ENCODE measurements at places on chromosomes 5 and 9.

- no peak for DNase-seq
These were observed 589.8 kb upstream of the GRAMD2B start for GRCh38 chr5:125833398-125833797.

- DNase-seq, result no peak
These were observed 898.0 kb upstream of the C9orf72 start for GRCh38 chr9:28471261-28471660.

GRCh38 chr9:124098141-124098905 lies 86.8 kb downstream of the LHX2 start:
- DNase-seq, result no peak

DNA sequence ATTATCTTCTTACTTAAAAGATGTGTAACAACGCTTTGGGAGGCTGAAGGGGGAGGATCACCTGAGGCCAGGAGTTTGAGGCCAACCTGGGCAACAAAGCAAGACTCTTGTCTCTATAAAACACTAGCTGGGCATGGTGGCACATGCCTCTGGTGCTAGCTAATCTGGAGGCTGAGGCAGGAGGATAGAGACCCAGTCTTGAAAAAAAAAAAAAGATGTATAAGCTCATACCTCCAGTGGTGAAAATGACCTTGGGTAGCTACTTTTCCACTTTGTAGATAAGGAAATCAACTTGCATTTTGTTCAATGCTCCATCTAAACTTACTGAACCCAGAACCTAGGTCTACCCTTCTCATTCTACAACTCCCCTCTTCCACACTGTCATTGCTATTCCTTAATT lies 16.6 kb downstream of the ARRDC3 start:
- no peak for DNase-seq

DNA sequence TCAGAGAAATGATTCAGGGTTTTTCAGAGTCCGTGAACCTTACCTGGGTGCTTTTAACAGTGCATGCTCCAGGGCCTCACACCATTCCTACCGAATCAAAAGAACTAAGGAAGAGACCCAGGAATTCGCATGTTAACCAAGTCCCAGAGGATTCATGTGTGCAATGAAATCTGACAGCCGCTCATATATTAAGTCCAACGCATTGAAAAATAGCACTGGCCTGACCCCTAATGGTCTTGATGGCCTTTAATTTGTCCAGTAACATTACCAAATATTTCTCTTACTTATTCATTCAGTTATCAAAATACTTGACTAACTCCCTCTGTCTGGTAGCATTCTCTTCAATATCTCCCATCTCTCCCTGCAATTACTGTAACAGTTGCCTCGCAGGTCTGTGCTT lies 55.0 kb upstream of the MARCHF11 start:
- no peak for DNase-seq

GRCh38 chr5:104045987-104046386 lies 483.4 kb upstream of the NUDT12 start:
- no peak for DNase-seq

DNA sequence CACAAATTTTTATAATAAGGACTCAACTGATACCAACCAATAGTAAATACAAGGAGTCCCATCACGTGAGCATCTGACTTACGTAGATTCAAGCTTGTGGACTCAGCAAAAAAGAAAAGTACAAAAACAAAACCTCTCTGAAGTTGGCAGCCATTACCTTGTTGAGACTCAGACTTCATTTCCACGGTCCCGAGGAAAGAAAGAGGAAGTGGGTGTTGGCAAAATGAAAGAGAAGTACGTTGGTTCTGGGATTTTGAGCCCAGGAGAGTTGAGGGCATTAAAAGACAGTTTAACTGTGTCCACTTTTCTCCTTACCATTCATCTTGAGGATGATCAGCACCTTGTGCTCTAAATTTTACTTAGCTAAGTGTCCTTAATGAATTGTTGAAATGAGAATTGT lies 26.7 kb downstream of the NCBP1 start:
- no peak for DNase-seq

DNA sequence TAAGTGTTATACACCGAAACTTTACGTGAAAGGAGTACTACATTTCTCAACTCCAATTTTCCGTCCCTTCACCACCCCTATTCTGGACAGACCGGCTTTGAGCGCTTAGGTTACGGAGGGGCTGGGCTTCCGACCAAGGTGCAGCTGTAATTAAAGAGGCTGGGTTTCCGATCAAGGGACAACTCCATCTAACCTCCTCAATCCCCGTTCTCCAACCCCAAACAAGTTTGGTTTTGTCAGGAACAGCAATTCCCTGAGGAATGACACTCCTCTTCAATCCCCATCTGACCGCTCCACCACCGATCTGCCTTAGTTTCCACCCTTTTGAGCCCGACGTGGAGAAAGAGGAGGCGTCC lies 577 bp downstream of the TUT7 start:
- DNase-seq, result no peak

DNA sequence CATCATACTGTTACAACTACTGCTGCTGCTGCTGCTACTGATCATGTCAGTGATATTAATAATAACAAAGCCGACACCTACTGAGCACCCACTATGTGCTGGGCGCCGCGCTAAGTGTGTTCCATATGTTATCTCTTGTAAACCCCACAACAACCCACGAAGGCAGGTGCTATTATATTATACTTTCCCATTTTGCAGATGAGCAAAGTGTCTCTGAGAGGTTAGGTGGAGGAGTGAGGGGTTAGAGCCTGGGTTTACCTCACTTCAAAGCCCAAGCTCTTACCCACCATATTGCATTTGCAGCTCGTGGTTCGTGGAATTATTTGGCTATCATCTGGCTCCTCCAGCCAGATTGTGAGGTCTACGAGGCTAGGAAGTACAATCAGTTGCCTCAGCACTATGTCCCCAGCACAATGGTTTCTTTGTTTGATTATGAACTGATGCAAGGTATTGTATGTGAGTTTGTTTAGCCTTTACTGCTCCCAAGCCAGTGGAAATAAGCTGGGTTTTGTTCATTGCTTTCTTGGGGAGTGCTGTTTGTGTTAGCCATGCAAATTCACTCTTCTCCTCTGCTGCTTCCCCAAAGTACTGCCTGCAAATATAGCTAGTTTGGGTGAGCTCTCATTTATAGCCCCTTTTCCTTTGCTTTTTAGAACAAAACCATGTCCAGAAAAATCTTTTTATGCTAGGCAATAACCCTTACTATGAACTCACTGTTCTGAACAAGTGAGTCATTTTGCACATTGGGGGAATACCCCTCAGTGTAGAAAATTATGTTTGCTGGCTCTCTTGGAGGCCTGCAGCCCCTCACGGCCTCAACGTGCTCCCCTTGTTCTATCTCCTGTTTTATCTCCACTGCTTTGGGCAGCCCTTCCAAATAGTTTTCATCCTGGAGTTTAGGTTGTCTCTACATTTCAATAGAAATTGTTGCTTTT lies 47.9 kb downstream of the ALG2 start:
- DNase-seq, result no peak

DNA sequence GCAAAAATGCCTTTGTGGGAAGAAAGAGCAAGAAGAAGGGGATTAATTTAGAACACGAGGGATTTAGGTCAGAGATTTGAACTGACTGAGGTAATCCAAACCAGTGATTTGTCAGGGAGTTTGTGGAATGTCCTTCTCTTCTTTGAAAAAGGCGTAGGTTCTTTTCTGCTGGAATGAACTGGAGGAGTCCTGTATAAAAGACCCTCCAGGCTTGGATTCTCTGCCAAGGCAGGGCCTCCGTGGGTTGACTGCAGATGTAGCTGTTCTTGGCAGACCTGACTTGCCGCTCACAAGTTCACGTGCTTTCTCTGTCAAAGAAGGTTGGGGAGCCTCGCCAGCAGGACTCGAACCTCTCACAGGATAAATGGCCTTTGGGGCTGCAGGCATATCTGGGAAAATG lies 62.8 kb upstream of the STC2 start:
- no peak for DNase-seq

DNA sequence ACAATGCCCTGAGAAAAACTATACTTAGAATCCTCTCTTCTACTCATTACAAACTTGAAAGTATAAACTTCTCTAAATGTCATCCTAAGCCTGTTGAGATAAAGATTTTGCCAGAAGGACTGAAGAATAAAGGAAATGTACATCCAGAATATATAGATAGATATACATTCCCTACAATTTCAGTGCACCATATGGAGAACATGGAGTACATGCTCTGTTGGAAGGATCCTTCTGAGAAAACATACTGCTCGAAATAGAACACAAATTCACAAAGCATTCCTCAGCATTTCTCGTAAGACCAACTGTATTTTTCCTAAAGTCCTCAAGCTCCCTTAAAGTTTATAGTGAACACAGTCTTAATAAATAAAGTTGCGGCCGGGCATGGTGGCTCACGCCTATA lies 69.7 kb upstream of the RASA1 start:
- DNase-seq, result no peak

- DNase-seq, result no peak
These were observed 895.9 kb upstream of the CDH10 start for GRCh38 chr5:25540628-25541027.
